ENCODE measurements at places on chromosomes 13 and 19. TPM values are rescaled to one million over a fixed set of nuclear protein-coding genes. Genes with fewer than 3 reads are reported as not detected.

Gene PRRG2
- total RNA-seq = 2.4 TPM

Gene OR7A5
- total RNA-seq = not detected

Gene KIR3DL1
- total RNA-seq = 1.0 TPM

Gene CEACAM8
- total RNA-seq = not detected

Gene DZIP1
- total RNA-seq = 1.3 TPM

Gene ZNF708
- 17.7 TPM for total RNA-seq

Gene URI1
- 48.3 TPM for total RNA-seq

Gene PLIN4
- not detected for total RNA-seq

Gene PSG2
- total RNA-seq = not detected

Measured in activated CD8-positive, alpha-beta memory T cell treated with anti-CD3 and anti-CD28 coated beads, Interleukin-2, amount 10 ng/mL, durations not matched to agents 7 days and 5 days (primary cell).